ENCODE measurements at places on chromosomes 4 and X. TPM values are rescaled to one million over a fixed set of nuclear protein-coding genes. Genes with fewer than 3 reads are reported as not detected.
A peak's percentile ranks its signal among the peaks of the same experiment; 100 is the strongest.

The SRPK3 gene
- total RNA-seq = 1.1 TPM

The MAGEA8 gene
- not detected for total RNA-seq

DNA sequence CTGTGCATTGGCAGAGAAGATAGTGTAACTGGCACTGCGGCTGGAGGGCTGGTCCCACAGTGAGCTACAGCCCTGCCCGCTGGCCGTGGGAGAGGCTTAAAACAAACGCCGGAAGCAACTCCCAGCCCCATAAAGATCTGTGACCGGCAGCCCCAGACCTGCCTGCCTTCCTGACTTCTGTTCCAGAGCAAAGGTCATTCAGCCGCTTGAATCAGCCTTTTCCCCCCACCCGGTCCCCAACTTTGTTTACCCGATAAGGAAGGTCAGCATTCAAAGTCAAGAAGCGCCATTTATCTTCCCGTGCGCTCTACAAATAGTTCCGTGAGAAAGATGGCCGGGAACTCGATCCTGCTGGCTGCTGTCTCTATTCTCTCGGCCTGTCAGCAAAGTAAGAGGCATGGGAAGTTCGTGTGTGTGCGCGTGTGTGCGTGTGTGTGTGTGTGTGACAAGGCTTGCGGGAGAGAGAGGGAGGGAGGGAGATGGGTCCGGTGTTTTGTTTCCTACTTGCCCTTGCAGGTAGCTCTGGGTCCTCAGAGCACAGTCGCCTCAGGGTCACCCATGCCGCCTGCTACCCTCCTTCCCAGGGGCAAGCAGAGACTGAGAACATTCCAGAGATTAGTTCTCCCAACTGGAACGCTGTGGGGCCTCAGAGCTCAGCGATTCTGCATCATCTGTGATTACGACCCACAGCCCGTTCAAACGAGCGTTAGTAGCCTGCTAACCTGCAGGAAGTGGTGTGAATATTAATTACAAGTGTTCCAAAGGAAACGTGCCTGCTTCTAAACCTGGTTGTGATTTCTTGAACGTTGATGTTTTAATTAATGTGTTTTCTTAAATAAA is at the start of gene MGST2:
MGST2 (plus strand) TSS at position 130 of the 840 bp plus-strand sequence; CDS start at position 331, 201 bp downstream.
- DNase-seq = peak; percentile 90

GRCh38 chr4:8614365-8615193 is 22.0 kb downstream of the CPZ start:
- no peak for DNase-seq

- no peak for DNase-seq
Observed at GRCh38 chrX:125782184-125782583, 383.9 kb downstream of the DCAF12L2 start.

Data from kidney (tissue), 22 donors.